Activated CD4-positive, alpha-beta T cell treated with anti-CD3 and anti-CD28 coated beads, Interleukin-2, amount 10 ng/mL, durations not matched to agents 7 days and 5 days (primary cell): ENCODE measurements at places on chromosomes 7 and 10. TPM values are rescaled to one million over a fixed set of nuclear protein-coding genes. Genes with fewer than 3 reads are reported as not detected.

DNA sequence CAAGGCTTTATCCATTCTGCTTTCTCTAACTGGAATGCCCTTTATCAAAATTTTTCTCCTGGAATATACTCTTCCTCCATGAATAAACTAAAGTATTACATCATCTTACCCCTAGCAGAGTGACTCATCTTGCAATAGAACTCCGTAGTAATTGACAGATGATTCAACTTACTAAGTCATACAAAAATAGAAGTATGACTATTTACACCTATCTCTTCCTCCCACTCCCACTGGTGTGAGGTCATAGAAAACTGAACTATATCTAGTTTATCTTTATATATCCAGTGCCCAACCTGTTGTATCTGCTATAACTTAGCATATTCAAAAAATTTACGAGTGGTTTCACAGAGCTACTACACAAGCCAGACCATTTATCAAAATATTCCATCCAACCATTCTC is 26.1 kb downstream of the ABCB1 start:
- no peak for DNase-seq

DNA sequence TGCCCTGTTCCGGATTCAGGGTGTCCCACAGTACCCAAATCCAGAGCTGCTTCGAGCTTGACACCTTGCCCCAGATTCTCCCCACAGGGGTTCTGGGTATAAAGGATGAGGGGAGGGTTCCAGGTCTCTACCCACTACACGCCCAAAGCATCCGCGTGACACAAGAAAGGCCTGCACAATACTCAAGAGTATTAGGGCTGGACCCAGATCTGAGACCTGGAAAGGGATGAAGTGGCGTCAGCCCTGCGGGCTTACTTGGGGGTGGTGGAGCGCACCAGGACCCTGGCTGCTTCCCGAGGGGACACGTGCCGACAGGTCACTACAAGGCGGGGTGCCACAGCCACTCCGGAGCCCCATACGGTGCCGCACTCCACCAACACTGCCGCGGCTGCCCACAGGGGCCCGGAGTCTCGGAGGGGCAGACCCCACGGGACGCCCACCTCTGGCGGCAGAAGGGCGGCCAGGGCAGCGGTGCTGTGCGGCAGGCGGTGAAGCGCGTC is 1.3 kb downstream of the TYSND1 start:
- no peak for DNase-seq

DNA sequence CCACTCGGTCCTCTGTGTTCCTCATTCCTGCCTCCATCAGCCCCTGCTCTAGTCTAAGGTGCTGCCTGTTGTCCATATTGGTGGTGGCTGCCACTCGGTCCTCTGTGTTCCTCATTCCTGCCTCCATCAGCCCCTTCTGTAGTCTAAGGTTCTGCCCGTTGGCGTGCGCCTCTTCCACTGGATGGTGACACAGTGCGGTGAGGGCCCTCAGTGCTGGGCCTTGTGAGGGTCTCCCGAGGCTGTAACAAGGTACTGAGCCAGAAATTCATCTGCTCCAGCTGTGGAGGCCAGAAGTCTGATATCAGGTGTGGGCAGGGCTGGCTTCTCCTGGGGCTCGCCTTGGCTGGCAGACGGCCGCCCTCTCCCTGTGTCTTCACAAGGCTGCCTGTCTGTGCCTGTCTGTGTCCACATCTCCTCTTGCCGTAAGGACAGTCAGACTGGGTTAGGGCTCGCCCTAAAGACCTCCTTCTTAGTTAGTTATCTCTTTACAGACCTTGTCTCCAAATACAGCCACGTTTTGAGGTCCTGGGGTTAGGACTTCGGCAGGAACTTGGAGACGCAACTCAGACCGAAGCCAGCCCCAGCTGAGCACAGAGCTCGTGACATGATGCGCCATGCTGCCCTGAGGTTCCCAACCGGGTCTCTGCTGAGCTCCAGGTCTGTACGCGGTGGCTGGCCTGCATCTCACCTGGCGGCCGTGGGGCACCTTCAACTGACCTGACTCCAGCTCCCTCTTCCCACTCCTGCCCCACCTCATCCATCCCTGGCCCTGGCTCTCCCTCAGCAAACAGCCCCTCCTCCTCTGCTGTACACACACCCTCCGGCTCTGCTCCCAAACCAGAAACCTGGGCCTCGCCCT is 181.4 kb upstream of the SHH start:
- DNase-seq, result no peak

DNA sequence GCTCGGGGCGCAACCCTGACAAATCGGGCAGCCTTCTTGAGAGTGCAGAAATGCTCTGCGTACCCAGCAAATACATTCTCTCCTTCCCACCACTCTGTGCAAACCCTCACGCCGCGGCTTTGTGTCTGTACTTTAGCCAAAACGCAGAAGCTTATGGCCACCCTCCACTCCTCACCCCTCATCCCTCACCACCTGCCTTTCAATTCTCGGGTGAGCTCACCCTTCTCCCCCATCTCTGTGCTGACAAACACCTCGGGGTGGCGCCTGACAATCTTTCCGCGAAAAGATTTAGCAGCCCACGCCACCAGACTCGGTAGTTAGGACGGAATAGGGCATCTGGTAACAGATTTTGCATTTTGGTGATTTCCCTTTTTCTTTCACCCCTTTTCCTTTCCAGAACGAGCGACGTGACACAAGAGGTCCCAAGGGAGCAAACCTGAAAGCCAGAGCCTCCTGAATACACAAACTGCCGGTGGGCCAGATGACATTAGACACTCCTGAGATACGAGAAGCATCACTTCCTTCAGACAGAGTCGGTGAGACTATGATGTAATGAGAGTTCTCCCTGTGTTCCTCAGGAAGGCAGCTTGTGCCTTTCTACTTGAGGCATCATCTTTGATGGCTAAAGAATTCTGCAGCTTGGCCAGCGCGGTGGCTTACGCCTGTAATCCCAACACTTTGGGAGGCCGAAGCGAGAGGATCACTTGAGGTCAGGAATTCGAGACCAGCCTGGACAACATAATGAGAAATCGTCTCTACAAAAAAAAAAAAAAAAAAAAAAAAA is 671 bp upstream of the ATAD1 start:
- DNase-seq, result peak; percentile 68

DNA sequence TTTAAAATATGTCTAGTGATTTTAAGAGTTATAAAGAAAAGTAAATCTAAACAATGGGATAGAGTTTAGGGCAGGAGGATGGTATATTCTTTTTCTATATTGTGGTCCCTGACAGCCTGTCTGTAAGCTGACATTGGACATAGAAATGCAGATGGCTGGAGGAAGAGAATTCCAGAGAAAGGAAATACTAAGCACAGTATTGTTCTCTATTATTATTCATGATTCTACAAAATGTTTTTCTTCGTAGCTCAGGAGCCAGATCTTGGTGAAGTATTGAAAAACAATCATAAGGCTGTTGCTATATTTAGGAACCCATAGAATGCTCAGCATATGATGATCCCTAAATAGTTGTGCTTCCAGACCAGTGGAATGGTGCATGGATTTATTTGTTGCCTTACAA is 117.0 kb upstream of the FAM3C start:
- DNase-seq, result no peak

DNA sequence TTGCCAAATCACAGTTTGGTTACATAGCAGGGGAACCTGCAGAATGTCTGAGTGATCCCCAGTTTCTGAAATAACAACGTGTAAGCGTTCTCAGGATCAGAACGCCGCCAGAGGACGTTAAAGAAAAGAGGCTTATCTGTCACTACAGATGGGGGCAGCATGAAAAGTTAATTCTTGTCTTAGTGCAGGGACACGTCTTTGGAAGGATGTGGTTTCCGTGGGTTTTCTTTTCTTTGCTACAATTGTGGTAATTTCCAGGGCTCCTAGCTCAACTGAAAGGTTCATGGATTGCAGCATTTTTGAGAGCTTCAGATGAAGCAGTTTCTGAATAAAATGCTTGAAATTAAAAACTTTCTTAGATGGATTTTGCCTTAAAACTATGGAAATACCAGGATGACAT is 106.6 kb downstream of the PRKCQ start:
- DNase-seq, result peak; percentile 81

GRCh38 chr10:28983799-28984198 is 305.1 kb upstream of the LYZL1 start:
- no peak for DNase-seq

DNA sequence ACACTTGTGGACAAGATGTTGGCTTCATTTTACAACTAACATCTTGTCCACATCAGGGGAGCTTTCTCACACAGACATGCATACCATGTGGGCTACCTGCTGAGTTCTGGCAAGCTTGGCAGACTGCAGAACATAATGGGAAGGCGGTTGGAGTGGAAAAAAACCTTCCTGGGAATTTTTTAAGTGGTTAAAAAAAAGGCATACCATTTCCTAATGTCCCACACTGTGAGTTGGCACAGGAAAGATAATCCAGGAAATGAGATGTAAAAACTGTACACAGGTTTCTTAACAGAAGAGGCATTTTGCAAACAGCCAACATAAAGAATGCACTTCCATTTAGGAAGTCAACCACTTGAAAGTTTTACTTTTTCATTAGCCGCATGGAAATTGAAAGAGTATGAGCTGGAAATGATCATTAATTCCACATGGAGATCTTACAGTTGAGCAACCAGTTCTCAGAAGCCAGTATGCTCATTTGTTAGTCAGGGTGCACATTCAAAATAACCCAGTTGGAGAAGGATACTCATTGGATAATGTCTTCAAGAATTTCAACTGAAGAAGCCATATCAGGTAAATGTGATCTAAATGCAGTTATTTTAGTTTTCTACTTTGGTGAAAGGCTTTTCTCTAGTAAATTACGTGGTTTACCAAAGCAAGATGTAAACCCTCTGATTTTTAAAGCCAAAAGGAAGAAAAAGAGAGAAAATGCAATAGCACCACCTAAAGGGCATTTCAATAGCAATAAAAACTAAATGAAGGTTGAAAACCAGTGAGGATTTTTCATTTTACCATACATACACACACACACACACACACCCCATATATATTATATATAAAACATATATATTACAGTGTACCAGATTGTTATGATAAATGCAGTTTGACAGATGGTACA is 194.0 kb downstream of the TAX1BP1 start:
- no peak for DNase-seq

The XPNPEP1 gene
- 83.2 TPM for total RNA-seq

The NAT16 gene
- total RNA-seq, result not detected
